CD4-positive, alpha-beta T cell treated with Interleukin-17A for 1 hour (primary cell): ENCODE measurements at places on chromosomes 12 and 14.
A peak's percentile ranks its signal among the peaks of the same experiment; 100 is the strongest.

GRCh38 chr14:63603749-63604277, 37.9 kb downstream of the WDR89 start:
- no peak for DNase-seq

DNA sequence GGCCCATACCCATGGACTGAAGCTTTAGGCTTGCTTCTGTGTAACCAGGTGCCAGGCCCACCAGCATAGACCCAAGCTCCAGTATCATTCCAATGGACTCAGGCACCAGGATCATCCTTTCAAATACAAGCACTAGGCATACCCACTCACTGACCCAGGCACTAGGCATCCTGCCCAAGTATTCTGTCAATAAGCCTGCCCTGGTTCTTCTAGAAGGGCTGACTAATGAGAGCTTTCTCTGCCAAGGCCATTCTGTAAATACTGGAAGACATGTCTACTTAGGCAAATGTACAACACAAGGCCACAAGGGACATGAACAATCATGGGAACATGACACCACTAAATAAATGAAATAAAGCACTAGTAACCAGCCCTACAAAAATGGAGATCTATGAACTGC, 352.2 kb downstream of the FSCB start:
- DNase-seq, result no peak

DNA sequence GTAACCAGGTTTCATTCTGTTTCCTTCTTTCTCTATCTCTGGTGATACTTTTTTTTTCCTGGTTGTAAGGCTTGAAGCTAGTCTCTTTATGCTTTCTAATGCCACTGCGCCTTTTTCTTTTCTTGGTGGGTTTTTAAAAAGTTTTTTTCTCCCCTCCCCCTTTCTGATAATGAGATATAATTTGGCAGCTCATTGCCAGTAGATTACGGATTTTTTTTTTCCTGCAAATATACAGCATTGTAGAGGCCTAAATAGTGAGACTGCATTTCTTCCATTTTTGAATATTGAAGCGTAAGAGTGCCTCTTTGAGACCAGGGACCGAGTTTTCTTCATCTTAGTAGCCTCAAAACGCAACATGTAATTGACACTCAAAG, 1.1 kb downstream of the PAPOLA start:
- no peak for DNase-seq

DNA sequence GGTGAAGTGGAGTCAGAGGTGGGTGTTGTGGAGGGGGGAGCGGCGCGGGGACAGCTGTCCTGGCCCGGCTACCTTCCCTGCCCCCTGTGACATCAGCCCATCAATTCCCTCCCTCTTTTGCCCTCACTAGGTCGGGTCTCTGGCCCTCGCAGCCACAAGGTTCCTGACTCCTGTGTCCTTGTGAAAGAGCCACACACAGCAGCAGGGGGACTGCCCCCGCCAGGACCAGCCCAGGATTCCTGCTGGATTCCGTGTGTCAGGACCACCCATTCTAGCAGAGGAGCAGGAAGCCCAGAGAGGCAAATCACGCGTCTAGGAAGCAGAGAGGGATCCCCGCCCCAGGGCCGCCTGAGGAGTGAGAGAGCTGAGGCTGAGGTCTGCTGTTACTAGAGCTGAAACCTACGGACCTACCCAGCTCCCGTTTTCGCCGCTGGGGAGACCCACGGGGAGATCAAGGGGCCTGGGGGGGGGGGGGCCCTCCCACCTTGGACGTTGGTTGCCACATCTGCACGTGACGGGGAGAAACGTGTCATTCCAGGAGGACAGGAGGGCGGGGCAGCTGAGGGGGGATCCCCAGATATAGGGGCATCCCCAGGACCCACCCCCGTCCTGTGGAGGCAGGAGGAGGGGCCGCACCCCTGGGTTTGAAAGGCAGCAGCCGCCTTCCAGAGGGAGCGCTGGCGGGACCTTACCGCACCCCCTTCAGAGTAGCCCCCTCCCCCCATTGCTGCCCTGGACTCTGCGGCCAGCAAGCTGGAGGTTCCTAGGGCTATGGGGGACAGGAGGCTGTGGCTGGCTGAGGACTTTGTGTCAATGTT, 12.5 kb upstream of the INF2 start:
- DNase-seq, result peak; percentile 45

DNA sequence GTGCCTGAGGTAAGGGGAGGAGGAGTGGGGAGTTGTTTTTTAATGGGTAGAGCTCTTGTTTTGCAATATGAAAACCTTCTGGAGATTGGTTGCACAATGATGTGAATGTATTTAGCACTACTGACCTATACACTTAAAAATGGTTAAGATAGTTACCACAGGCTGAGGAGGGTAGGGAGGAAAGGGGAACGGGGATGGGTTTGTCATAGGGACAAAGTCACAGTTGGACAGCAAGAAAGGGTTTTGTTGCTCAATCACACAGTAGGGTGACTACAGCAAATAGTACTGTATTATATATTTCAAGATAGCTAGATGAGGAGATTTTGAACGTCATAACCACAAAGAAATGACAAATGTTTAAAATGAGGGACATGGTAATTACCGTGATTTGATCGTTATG, 1562.4 kb downstream of the AACS start:
- no peak for DNase-seq
